ENCODE measurements at places on chromosomes 3 and 15.

GRCh38 chr3:13479332-13479581, 849 bp upstream of the HDAC11 start:
- peak; percentile 81 for DNase-seq

DNA sequence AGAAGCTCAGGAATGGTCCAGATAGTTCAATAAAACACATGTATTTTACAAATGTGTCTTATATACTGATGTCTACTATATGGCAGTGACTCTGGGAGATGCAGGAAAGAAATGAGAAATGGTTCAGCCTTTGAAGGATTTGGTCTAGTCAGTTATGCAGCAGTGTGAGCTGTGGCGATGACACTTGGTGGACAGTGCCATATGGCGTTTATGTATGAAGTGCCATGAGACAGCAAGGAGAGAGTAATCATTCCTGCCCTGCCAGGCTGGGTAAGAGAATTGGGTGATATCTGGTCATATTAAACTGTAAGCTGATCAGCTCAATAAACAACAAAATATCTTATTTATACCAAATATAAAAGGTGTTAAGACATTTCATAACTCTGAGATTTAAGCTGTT, 47.6 kb upstream of the ANP32A start:
- DNase-seq: no peak

- DNase-seq: no peak
Observed at GRCh38 chr15:41048397-41048796, 67.7 kb downstream of the INO80 start.

DNA sequence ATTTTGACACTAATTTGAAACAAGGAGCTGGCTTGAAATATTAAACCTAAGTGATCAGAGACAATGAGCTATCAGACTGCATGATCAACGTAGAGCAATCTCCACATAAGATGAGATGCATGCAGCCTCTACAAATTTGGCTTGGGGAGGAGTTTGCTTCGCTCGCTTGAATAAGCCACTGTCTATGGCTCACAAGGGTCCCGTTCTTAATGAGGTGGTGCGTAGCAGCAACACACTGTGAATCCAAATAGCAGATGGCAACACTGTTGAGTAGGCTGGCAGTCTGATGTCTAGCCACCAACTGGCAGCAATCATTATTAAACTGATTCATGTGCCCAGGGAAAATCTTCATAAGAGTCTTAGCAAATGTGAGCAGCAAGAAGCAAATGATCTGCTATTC, 125.4 kb upstream of the CCDC54 start:
- peak; percentile 50 for DNase-seq

GRCh38 chr3:72187131-72187530, 402.2 kb upstream of the PROK2 start:
- DNase-seq: no peak

GRCh38 chr15:56343879-56344278, 21.3 kb upstream of the TEX9 start:
- no peak for DNase-seq

DNA sequence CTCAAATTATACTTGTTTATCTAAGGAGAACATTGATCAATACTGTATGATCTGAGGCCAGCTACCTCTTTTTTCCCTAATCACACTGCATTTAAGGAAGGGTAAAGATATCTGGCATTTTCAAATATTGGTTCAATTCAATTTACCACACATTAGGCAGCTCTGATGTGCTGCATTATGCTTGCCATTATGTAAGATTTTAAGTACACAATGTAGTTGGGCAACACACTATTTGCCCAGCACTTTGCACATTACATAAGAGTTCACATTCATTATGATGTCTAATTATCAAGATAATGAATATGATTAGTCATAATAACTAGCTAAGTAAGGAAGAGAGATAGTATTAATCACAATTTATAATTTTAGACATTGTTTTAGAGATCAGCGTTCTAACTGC, 196.3 kb downstream of the BCHE start:
- no peak for DNase-seq

DNA sequence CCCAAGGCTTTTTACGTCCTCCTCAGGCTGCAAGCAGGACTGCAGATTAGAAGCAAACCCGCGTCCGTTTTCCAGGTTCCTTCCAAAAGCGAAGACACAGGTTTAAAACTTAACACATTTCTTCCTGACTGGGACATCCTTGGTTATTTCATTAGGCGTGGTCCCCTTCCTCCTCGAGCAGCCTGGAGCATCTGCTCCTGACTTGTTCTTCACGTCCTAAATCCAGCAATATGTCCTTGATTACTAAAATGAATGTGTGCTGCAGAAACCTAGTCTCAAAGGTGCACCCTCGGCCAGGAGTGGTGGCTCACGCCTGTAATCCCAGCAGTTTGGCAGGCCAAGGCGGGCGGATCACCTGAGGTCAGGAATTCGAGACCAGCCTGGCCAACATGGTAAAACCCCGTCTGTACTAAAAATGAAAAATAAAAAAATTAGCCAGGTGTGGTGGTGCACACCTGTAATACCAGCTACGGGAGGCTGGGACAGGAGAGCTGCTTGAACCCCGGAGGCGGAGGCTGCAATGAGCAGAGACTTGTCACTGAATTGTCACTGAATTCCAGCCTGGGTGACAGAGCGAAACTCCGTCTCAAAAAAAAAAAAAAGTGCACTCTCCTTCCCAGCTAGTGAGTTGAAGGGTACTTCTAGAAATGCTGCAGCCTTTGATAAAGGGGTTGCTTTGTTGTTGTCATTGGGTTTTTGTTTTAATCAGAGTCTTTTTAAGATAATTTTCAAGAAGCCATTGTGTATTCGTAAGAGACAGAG, 842 bp upstream of the LRIG1 start:
- DNase-seq: no peak

DNA sequence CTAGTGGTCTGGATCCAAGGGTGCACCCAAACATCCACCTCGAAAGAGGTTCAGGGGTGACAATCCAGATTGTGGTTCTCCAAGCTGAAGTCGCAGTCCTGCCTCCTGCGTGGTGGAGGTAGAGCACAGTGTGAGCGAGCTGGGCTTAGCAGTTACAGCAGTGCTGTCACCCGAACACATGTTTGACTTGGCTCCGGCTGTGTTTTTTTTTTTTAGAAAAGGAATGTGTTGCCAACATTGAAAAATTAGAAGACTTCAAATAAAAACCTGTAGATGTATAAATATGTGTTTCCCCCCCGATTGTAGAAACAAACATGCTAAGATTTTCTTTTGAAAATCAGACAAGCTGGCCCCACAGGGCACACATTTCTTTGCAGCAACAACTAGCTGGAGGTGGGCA, 530.8 kb downstream of the SHQ1 start:
- DNase-seq: no peak

DNA sequence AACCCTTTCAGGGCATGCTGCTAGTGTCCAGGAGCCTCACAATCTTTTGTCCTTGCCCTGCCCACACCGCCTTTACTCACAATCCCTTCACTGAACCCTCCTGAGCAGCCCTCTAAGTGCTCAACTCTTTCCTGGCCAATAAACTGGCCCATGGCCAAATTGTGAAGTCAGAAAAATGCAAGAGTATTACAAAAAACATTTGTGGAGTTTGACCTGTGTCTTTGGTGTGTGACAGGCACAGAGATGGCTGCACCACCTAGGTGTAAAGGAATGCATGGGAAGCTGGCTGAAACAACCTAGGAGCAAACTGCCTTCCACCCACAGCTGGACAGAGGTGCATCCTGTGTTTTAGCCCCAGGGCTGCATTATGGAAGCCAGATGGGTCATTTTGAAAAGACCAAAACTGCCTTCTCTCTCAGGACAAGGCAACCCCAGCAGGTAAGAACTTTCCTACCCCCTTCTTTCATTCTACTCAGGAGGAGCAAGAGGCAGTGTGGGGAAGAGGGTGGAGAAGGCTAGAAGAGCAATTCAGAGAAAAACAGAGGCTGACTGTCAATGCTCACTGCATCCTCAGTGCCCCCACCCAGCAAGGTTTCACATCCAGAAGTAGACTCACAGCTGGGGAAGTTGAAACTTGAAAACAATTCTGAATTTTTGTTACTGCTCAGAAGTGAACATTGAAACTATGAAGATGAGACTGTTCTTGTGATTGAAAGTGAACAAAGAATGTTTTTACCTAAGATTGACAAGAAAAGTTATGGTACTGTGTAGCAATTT, 78.6 kb downstream of the TRIM42 start:
- DNase-seq: no peak

- DNase-seq: peak; percentile 56
Observed at GRCh38 chr15:65032801-65033537, 3.5 kb upstream of the MTFMT start.

DNA sequence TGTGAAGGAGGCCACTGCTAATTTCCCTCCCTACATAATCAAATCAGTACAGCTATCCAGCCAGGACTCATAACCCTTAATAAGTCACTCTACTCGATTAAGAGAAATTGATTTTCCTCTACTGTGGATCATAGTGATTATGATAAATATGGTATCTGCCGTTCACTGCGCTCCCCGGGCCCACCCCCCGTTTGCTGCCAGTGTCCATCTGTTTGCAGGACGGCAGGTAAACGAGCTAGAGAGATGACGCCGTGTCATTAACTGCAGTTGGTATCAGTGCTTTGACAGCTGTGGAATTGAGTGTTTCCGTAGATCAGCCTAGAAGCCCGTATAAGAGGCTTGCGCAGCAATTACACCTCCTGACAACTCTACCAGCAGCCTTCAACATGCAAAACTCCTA, 94.9 kb downstream of the ROBO2 start:
- DNase-seq: no peak

DNA sequence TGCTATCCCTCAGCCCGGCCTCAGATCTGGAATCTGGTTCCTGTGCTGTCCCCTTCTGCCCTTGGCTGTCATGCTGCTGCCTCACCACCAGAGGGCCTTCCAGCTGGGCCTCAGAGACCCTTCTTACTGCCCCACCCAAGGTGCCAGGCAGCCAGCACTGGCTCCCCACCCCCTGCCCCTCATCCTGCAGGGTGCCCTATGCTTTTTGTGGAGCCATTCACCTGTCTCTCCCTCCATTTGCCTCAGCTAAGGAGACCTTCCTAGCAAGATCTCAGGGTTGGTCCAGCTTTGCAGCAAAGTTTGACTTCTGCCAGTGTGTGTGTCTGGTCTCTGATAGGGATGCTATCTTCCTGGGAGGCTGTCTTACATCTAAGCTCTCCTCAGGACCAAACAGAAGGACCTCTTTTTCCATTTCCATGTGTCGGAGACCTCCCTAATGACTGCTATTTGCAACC, 1.9 kb upstream of the VWA5B2 start:
- DNase-seq: no peak

- no peak for DNase-seq
Observed at GRCh38 chr15:99574502-99574901, 8.7 kb downstream of the MEF2A start.

- DNase-seq: no peak
Observed at GRCh38 chr3:176490357-176490756, 706.9 kb downstream of the TBL1XR1 start.

DNA sequence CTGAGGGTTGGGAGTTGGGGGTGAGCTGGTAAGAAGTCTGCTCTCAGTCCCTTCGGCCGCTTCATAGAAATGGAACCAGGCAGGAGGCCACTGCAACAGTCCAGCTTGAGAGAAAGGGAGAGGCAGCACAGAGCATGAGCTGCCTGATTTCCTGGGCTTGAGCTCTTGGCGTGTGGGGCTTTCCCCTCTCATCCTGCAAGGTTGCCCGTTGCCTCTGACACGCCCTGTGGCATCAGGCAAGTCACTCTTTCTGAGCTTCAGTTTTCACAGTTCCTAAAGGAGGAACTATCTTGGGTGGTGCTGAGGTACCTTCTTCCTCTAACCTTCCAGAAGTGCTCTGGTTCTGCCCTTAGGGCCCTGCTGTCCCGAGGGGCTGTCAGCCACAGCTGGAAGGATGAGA, 4.9 kb downstream of the MESP2 start:
- DNase-seq: no peak

DNA sequence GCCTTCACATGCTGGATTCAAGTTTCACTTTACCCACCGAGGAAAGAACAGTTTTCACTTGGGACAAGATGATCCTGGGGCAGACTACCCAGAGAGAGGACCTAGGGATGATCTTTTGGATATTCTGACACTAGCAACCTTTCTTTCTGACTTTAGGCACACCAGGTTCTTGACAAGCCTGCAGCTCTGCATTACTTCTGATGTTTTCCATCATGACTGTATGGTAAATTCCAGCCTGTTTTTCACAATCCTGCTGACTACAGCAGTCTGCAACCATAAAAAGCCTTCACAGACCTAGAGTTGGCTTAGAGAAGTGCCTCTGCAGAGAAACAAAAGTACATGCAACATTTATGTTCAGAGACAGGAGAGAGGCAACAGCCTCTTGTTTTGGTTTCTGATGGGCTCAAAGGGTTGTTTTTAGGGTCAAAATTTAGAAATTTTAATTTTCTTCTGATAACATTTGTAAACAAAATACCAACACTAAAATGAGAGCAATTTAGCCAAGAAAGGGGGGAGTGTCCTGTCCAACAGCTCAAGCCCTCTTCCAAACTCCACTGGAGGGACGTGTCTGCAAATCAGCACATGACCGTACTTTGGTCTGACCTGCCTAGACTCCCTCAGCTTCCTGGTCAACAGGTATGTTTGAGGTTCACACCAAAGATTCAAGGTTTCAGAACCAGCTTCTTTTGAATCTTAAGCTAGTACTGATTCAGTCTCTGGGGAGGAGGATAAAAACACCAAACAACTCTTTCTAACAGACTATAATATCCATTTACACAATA, 799 bp downstream of the ABI3BP start:
- no peak for DNase-seq
